GM10248 (cell line): ENCODE measurements at places on chromosomes 6 and 20.

DNA sequence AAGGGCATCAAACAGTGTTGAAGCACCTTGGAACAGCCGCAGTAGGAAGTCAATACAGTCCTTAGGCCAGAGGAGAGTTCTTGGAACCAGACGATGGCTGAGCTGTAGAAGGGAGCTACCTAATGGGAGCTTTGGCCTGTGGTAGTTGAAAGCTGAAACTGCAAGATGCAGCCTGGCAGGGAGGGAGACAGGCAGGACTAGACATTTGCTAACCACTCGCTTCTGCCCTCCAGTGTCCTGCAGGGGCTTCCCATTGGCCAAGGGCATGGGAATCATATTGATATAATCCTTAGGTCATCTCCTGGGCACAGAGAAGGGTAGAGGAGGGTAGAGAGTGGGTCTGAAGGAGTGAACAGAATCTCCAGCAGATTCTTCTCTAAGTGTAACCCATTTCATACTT is 60.4 kb downstream of the TPD52L1 start:
- no peak for DNase-seq

GRCh38 chr20:57435498-57436222 is 44.5 kb downstream of the RBM38 start:
- no peak for DNase-seq

DNA sequence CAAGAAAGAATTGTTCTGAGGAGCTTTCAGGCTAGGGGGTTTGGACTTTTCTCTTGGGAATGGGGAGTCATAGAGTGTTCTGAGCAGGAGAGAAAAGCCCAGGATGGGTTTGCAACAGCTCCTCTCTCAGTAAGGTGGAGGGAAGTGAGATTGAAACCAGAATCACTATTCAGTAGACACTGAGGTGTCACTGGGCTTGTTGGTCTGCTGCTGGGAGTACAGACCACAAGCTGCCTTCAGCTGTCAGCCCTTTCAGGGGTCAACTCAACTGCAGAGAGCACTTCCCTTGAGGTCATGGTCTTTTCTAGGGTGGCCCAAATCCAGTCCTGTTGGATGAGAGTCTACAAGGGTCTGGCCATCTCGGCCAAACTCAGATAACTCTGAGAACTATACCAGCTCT is 12.9 kb upstream of the FOXA2 start:
- DNase-seq, result no peak

GRCh38 chr6:46781478-46782378 is 11.5 kb upstream of the MEP1A start:
- peak; percentile 16 for DNase-seq

- DNase-seq, result no peak
Observed at GRCh38 chr6:7121700-7122241, 14.0 kb downstream of the RREB1 start.

GRCh38 chr6:154923199-154923869 is 71.8 kb upstream of the TIAM2 start:
- DNase-seq, result no peak

DNA sequence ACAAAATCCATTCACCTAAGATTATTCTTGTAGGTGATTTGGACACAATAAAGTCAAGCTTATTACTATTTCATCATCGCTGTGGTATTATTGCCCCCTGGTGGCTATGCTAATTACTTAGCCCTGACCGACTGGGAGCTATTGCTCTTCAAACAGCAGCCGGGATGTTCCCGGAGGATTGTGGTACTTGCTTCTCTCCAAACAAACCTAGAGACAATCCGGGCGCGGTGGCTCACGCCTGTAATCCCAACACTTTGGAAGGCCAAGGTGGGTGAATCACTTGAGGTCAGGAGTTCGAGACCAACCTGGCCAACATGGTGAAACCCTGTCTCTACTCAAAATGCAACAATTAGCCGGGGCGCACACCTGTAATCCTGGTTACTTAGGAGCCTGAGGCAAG is 15.4 kb upstream of the STMND1 start:
- DNase-seq, result peak; percentile 41

GRCh38 chr6:19067165-19067564 is 680.0 kb downstream of the RNF144B start:
- no peak for DNase-seq

DNA sequence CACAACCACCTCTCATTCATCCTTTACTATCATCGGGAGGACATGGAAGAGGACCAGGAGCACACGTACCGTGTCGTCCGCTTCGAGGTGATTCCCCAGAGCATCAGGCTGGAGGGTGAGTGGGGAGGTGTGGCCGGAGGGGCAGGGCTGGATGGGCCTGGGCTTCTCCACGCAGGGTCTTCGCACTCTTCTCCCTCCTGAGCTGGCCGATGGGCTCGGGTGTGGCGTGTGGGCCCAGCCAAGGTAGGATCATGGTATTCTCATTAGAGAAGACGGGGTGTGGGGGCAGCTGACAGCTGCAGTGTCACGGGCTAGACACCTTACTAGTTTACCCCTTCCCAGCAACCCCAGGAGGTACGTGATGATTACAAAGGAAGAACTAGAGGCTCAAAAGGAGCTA is 33.5 kb downstream of the TM9SF4 start:
- no peak for DNase-seq

DNA sequence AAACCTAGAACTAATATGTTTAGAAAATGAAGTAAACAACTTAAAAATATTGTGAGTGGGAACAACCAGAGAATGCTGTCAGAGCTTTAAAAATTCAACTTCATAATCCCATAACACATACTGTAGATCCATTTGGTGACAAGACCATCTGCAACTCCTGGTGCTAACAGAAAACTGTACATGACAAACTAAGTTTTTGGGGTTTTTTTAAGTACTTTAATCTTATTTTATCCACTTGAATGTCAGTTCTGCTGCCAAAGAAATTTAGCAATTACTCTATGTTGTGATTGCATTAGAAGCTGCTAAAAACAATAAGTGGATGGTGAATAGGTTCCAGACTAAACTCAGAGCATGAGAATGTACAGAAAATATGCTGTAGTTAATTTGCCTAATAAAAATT is 345.4 kb downstream of the COL12A1 start:
- DNase-seq, result no peak

DNA sequence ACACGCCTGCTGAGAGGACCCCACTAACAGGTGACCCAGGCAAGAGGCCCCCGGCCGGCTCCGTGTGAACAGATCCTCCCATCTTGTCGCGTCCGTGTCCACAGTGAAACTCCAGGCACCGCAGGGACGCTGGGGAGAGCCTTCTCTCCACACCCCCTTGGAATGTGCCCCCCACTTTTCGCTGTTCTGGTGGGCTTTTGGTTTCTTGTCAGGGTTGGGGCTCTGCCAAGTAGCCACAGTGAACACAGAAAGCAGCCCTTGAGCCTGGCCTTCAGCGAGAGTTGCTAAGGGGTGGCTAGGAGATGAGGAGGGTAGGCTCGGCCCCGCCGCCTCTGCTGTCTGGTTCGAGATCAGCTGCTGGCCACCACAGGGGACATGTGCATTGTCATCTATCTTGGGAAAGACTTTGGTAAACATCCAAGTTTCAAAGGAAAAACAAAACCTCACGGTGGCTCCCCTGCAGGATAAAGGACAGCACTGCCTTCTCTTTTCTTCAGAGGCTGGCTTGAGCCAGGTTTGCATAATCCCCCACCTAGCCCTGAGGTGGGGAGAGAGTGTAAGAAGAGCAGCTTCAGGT is 22.7 kb downstream of the SYNDIG1 start:
- no peak for DNase-seq

- no peak for DNase-seq
Observed at GRCh38 chr20:18279242-18279641, 9.1 kb upstream of the ZNF133 start.

- no peak for DNase-seq
Observed at GRCh38 chr20:34076952-34077351, 35.1 kb downstream of the EIF2S2 start.

DNA sequence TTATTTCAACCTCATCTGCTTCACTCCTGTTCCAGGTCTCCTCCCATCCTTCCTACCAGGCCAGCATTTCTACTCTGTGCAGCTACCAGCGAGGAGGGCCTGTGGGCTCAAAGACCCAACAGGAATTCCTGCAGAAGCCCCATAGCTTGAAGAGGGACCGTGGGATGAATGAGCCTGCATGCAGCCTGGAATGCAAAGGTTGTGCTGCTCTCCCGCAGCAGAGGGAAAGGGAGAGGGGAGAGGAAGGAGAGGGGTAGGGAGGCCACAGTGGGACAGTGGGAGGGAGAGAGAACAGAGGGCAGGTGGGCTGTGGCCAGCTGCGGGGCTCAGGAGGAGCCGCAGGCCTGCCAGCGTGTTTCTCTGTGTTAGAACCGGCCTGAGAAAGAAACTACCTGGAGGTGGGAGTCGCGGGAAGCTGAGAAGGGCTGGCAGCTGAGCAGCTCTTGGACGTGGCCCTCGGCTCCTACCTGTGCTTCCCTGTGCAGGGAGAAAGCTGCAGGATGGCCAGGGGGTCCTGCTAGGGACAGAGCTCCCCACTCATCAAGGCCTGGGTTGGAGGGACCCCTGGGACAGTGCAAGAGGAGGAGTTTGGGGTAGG is 66.1 kb upstream of the MLN start:
- DNase-seq, result no peak

- DNase-seq, result peak; percentile 30
Observed at GRCh38 chr6:68638230-68638900, 3.3 kb downstream of the ADGRB3 start.

DNA sequence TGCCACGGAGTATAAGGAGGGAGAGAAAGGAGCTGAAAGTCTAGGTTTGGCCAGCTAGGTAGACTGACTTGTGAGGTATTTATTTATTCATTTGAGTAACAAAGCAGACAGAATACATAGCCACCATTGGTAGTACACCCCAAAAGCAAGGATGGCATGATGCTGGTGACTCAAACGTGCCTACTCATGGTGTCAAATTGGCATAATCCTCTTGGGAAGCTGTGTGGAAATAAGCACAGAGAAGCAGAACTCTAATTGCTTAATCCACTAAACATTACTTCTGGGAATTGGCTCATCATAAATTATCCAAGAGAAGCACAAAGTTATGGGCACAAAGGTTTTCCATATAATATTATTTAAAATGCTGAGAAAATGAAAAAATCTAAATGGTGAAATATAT is 2.5 kb downstream of the DEFB132 start:
- no peak for DNase-seq

GRCh38 chr6:75450903-75451302 is 42.7 kb downstream of the FILIP1 start:
- DNase-seq, result no peak

- DNase-seq, result no peak
Observed at GRCh38 chr6:90439586-90439985, 142.9 kb upstream of the BACH2 start.
